ENCODE measurements at places on chromosomes 3 and 15.

GRCh38 chr3:61777483-61777882 is 216.1 kb downstream of the PTPRG start:
- no peak for DNase-seq

DNA sequence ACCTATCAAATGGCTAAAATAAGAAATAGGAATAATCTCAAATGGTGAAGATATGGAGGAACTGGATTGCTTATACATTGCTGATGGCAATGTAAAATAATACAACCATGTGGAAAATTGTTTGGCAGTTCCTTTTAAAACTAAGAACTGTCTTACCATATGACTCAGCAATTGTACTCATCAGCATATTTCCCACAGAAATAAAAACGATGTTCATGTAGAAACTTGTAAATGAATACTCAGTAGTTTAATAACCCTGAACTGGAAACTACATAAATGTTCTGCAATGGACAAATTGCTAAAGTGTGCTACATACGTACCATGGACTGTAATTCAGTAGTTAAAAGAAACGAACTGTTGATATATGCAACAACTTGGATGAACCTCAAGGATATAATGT is 253.9 kb upstream of the RBMS3 start:
- DNase-seq, result no peak

DNA sequence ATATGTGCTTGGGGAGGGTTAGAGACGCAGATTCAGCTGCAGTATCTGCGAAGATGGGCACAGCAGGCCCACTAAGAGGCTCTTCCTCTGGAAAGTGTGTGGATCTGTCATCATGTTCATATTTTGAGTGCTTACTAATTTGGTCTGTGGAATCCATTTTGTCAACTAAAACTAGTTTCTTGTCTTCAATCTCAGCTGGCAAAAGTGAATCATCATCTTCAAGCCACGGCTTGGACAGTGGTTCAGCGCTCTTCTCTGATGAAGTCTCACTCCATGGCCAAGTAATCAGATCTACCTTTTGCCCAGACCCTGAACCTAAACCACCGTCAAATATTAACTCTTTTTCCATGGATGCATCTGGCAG is 76.2 kb downstream of the IMPG2 start:
- DNase-seq, result no peak

DNA sequence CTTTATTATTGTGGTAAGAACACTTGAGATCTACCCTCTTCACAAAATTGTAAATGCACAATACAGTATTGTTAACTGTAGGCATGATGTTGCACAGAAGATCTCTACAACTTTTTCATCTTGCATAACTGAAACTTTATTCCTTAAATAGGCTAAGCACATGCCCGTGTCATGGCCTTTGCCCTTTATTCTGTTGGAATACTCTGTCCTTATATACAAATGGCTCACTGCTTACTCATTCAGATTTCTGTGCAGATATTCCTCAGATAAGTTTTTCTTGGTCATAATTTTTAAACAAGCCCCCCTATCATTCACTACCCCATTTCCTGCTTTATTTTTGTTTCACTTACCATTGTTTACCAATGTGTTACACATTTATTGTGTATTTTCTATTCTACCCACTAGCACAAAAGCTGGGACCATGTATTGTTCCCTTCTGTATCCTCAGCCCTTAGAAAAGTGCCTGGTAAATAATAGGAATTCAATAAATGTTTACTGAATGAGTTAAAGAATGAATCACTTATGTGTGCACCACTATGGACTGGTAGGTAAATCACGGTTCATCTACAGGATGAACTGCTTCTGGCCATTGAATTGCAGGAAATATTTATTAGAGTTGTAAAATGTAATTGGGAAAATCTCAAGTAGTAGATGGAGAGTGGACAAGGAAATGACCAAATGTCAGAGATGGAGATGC is 151.0 kb downstream of the CPNE4 start:
- DNase-seq, result no peak

DNA sequence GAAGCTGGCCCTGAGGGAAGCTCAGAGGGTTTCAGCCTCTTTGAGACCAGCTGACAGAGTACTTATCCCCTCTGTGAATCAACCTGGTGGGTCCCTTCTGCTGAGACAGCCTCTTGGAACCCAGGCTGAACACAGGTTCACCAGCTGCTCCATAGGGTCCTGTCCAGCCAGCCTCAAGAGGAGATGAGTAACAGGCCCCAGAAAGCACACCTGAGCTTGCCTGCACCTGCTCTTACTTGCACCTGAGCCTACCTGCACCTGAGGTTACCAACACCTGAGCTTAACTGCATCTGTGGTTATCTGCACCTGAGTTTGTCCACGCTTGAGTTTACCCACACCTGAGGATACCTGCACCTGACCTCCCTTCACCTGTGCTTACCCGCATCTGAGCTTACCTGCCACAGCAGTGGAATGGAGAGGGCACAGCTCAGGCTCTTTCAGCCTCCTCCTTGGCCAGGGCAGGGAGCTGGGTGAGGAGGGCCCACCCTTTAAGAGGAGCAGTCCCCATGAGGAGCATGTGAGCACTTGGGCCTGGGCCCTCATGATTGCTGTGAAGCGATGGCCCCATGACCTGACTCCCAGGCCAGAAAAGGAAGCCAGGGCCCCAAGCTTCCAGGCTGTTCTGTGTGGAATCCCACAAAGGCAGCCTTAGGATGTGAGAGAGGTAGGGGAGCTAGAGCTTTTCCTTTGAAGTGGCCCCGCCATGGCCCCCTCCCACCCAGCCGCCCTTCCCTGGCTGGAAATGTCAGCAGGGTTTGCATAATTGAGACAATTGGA is at the start of gene TRPM1:
Gene TRPM1 (minus strand): TSS at position 464 of the 777 bp plus-strand sequence. CDS start 20,370 bp downstream, outside the sequence.
- no peak for DNase-seq

GRCh38 chr15:27019687-27020086 is 48.7 kb downstream of the GABRG3 start:
- no peak for DNase-seq

DNA sequence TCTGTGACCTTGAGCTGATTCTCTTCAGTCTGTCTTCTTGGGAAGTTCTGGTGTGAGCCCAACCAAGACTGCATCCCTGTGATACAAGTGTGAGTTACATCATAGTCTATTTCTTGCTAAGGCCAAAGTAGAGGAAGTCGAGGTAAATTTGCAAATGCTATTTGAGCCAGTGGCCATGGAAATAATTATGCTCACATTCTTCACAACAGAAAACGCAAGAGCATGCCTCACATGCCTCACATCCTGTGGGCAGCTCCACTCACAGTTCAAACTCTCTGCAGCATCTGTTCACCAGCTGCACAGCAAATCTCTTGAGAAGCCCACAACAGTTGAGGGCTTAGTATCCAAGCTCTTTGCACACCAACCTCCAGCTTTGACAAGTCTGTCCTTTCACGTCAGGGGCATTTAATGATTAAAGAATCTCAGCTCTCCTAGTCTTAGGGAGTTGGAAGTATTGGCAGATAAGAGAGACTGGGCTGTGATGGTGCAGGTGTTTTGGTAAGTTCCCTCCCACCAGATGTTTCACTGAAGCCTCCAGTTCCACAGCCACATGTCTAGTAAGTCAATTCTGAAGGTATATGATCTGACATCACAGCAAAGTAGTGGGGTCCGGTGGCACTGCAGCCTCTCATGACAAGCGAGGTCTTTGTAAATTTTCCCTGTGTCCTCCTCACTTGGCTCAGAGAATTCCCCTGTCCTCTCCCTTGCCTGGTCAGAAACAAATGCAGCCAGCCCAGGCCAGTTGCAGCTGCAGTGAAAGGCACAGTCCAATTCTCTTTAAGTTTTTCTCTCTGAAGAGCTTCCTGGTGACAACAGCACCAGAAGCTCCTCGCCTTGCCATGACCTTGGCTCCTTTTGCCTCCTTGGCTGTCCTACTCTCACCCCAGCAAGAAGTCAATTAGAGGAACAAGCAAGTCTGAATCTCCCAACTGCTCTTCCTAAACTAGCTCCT is 166.1 kb downstream of the SSR3 start:
- no peak for DNase-seq

- DNase-seq, result no peak
Observed at GRCh38 chr15:39556461-39556860, 24.4 kb upstream of the THBS1 start.

- no peak for DNase-seq
Observed at GRCh38 chr3:25468866-25469319, 40.8 kb downstream of the RARB start.

- DNase-seq, result no peak
Observed at GRCh38 chr3:55128225-55128823, 200.5 kb upstream of the LRTM1 start.

- DNase-seq, result no peak
Observed at GRCh38 chr3:106635271-106635670, 742.0 kb upstream of the CCDC54 start.

DNA sequence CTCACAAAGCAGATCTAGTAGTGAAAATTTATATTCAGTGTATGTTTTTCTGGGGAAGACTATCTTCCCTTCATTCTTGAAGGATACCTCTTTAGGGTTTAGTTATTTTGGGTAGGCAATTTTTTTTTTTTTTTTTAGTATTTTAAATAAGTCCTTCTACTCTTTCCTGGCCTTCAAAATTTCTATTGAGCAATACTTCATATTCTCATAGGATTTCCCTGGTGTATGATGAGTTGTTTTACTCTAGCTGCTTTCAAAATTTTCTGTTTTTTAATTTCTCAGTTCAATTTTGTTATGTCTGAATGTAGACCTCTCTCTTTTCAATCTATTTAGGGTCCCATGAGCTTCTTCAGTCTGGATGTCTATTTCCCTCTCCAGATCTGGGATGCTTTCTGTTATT is 74.3 kb upstream of the PLSCR4 start:
- no peak for DNase-seq

DNA sequence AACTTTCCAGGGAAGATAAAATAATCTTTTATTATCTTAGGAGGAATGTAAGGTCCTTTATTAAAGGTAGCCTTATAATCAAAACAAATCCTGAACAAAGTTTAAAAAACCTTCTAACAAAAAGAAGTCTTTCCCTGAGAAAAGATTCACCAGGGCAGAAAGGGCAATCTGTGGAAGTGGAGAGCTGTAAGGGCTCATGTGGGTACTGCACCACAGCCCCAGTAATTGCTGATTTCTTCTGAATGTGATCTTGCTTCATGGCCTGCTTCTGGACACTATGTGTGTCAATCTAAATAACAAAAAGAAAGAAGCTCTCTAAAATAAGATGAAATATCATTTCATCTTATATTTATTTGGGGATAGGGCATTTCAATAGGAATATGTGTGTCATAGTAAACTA is 1501.6 kb downstream of the OTOL1 start:
- no peak for DNase-seq

GRCh38 chr3:69441040-69441439 is 55.2 kb upstream of the FRMD4B start:
- no peak for DNase-seq

DNA sequence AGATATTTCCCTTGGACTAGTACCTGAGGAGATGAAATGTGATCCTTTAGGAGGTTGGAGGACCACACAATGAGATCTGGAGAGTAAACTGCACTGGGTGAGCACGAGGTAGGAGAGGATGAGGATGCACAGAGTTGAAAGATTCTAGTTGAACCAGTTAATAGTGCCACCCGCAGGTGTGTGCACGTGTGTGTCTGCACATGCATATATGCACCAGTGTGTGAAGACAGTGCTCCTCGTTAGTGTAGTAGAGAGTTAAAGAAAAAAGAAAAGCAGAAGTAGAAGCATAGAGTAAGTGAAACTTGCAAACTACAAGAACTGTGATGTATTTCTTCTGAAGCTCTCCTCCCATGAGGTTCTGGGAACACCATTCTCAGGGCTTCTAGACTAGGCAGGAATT is 8.4 kb downstream of the MED12L start:
- no peak for DNase-seq

GRCh38 chr15:34241376-34242330 is 16.8 kb downstream of the EMC4 start:
- peak; percentile 55 for DNase-seq

DNA sequence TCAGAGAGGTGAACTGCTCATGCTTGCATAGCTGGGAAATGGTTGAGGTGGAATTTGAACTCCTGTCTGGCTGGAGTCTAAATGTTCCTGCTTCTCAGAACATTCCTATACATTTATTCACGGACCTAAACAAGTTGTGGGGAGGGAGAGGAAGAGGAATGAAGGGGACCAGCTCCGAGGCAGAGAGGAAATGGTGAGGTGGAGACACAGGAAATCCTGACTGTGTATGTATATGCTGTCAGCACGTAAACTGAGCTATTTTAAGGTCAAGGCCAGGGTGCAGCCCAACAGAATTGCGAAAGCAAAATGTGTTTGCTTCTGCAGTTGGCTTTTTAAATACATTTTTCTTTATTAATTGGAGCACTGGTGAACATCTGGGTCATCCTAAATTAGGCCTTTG is 74.1 kb upstream of the POMGNT2 start:
- peak; percentile 66 for DNase-seq

- no peak for DNase-seq
Observed at GRCh38 chr15:51935466-51936104, 36.0 kb downstream of the LEO1 start.

GRCh38 chr3:128763967-128764366 is 38.0 kb downstream of the RAB7A start:
- DNase-seq, result no peak

DNA sequence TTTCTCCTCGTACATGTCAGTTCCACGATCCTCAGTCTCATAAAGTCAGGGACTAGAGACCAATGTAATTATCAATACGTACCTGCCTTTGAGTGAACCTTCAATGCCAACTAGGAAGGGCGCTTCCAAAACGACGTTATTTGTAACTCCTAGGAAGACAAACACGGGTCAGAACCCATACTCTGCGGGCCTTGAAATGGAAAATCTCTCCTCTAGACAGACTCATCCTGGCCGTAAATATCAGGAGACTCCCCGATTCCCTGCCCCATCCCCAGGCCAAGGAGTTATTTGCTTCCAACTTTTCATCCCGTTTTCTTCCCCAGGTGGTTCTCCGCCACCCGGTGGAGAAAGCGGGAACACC is 578 bp downstream of the OIP5 start:
- no peak for DNase-seq

GRCh38 chr3:129015388-129016105 is 14.4 kb downstream of the EFCC1 start:
- peak; percentile 51 for DNase-seq

- no peak for DNase-seq
Observed at GRCh38 chr15:48367483-48367882, 36.3 kb downstream of the DUT start.

DNA sequence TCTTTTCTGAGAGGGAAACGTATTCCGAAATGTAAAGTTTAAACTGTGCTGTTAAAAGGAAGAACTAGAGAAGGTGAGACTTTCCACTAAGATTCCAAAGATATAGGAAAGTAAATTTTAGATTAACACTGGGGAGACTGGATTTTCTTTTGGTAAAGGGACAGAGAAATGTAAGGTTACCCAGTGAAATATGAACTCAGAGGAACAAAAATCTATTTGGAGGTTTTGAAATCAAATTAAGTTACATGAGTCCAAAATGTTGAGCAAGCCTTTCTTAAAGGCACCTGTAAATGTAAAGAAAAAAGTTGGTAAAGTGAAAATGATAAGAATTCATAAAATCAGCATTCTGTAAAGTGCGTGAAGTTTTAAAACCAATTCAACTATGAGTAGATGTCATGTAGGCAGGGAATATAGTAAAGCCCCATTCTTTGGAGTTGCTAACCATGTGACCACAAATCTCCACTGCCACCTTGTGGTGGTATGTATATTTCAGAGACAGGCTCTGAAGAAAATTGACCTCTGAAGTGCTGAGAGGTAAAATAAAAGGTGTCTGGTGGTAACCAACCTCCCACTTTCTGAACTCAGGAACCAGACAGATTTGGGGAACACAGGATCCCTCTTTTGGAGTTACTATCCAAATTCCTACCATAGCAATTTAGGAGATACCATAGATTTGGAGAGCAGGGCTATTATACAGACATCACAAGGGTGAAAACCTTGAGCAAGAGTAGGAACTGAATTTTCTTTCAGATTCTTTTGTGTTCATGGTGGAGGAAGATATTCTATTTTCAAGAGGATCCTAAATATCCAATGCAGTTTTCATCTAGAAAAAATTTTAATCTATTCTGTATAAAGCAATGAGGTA is 215.3 kb downstream of the ROBO2 start:
- DNase-seq, result no peak

All from CD4-positive, alpha-beta memory T cell (primary cell).